Breast epithelium (tissue), 4 donors: ENCODE measurements at places on chromosomes 7 and 10. TPM values are rescaled to one million over a fixed set of nuclear protein-coding genes. Genes with fewer than 3 reads are reported as not detected.

The HOXA3 gene
- 4.6 TPM for total RNA-seq

The ZNF117 gene
- 37.4 TPM for total RNA-seq

The HOXA7 gene
- 4.6 TPM for total RNA-seq

The ZP3 gene
- 2.9 TPM for total RNA-seq

The CAV2 gene
- total RNA-seq = 63.3 TPM

The CXCL12 gene
- 164 TPM for total RNA-seq

The ACTL6B gene
- not detected for total RNA-seq

DNA sequence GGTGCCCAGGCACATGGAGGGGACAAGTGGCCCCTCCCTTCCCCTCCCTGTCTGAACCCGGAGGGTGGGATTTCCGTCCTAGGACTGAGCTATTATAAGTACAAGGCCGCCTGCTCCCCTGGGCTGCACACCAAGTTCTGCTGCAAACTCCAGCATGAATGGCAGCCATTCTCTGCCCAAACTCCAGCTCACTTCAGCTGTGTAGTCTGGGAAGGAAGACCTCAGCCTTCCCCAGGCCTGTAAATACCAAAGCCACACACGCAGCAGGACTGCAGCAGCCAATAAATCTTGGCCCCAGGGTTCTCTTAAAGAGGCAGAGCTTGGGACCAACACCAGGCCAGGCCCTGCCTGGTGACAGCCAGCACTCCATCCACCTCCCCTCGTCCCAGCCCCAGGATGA, 291.3 kb upstream of the ZMIZ1 start:
- DNase-seq = no peak

- no peak for DNase-seq
Observed at GRCh38 chr10:122162671-122163173, 108.4 kb upstream of the BTBD16 start.

DNA sequence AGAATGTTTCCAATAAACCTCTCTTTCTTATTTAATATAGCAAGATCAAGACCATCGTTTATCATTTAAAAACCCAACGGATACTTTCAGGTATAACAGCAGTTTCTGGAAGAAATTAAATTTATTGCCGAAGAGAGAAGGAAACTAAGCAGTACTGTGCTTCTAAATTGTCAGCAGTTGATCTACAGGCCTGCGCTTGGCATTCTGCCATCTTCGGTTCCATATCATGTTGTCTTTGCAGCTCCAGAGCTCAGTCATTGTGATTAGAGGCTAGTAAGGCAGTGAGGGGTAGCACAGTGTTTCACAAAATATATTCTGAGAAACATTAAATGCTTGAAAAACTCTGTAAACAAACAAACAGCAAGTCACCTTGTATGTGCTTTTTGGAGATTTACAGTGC, 301.3 kb downstream of the REEP3 start:
- DNase-seq = no peak

DNA sequence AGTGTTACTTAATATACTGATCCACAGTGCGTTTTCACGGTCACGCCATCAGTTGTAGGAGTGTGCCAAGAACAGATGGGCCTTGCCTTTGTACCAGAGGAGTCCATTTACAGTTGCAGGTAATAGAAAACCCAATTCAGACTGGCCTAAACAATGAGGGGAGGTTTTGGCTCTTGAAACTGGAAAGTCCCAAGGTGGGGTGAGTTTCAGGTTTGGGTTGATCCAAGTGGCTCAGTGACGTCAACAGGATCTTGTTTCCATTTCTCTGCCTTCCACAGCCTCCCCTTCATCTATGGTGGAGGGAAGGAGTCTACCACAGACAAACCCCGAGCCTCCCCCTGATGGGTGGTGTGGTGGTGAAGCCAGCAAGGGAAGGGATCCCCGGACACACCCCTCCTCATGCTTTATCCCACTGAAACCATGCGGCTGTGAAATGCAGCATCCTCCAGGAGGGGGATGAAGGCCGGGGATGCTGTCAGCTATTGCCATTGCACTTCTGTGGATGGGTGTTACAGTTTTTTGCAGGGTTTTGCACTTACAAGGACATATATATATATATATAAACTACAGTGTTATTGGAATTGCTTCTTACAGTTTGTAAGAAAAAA, 14.8 kb upstream of the SH2D4B start:
- DNase-seq = no peak

DNA sequence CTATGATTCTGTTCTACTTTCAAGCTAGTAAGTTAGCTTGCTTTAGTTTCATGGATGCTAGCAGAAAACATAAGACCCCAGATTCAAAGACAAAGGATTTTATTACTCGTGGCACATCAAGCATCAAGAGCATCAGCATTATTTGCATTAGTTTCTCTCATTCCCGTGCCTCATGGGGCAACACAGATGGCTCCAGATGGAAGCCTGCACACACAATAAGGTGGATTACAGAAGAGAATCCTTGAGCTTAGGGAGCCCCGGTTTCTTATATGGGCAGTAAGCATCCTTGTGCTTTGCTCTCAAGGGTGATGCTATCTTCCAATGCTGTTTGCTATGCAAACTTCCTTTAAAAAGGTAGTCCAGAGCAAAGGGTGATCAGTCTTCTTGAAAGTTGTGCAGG, 10.7 kb upstream of the CAPZA2 start:
- DNase-seq = no peak

- no peak for DNase-seq
Observed at GRCh38 chr7:5519515-5519928, 95.9 kb upstream of the TNRC18 start.

DNA sequence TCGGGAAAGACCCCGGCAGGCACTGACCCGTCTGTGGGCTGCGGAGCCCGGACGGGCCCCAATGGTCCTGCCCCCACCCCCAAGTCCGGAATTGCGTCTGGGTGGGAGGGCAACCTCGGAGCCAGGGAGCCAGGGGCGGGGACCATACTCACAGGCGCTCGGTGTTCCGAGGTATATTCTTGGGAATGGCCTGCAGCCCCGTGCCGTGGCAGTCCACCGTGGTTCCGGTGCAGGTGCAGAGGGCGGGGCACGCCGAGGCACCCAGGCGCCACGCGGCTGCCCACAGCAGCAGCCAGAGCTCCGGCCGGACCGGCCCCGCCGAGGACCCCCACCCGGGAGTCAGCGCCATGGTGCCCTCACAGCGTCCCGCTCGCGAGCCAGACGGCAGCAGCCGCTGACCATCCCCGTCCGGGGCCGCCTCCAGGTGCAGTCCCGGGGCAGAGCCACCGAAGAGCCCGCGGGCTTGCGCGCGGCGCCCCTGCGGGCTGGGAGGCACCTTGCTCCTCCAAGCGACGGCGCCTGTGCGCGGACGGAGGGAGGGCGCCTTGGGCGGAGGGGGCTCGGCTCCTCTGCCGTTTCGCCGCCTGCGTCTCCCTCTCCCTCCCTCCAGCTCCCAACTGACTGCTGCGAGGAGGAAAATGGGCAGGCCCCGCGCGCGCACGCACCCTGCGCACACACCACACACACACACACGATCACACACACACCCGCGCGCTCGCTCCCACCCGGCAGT, at the start of gene SLIT1:
SLIT1 (minus strand) TSS at position 634 of the 733 bp plus-strand sequence; CDS start at position 349, 285 bp downstream.
- DNase-seq = no peak

DNA sequence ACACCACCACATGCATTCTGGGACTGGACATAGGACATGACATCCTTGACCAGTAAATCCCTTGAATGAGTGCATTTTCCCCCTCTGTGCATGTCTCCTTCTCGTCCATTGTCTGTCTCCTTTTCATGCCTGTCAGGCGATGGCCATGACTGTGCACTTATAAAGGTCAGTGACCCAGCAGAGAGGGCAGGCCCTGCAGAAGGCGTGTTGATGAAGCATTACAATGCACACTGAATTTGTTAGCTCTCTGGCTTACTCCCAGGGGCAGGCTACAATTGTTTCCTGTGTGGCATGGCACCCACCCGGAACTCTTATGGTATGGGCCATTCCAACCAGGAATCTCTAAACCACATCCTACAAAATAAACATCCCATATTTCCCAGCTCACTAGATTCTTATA, 71.1 kb downstream of the SAMD9 start:
- DNase-seq = no peak

GRCh38 chr10:36676321-36676720, 449.1 kb upstream of the ANKRD30A start:
- DNase-seq = no peak

- no peak for DNase-seq
Observed at GRCh38 chr7:70775570-70776156, 356.3 kb upstream of the GALNT17 start.

- DNase-seq = no peak
Observed at GRCh38 chr10:49282306-49282705, 16.7 kb upstream of the C10orf71 start.

DNA sequence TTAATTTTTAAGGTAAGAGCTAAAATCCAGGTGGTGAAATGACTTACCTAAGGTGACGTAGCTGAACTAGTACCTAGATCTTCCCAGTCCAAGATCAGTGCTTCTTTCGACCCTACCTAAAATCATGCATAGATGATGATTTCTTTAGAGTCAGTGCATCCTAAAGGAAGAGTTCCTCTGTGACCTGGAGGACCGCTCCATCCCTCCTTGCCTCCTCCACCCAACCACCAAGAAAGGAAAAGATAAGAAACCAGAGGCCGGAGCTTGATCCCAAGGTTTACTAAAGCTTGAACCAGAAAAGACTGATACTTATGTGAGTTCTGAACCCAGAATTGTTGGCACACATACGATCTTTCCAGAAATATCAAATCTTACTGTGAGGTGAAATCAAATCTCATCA, 101.8 kb downstream of the CABCOCO1 start:
- no peak for DNase-seq

DNA sequence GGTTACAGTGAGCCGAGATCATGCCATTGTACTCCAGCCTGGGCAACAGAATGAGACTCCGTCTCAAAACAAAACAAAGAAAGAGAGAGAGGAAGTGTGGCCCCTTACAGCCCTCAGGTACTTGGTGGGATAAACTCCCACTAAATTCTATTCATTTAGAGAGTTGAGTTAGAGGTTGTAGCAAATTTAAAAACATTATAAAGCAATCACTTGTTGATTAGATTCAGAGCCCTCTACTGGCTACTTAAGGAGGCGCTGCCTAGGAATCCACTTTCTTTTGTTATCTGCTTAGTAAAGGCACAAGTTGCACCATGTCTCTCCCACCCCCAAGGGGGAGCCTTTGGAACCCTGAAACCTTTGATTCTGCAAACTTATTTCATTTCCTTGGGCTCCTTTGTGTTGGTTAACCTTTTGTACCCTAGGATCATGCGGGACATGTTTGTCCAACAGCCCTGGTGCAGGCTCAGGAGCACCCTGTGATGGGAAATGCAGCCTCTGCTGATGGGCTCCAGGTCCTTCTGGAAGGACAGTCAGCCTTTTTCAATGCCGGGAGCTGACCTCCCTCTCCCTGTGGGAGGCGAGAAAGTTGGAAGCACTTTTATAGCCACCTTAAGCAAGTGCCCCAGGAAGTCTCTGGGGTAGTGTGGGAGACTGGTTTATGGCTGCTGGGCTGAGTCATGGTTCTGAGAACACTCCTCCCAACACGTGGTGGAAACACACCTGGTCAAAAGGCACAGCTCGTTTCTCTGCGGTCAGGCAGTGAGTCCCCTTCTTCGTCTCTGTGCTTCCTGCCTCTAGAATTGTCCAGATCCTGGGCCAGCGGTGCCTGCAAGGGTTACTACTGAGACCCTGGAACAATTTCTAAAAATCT, 2.3 kb downstream of the HKDC1 start:
- DNase-seq = peak; percentile 53

DNA sequence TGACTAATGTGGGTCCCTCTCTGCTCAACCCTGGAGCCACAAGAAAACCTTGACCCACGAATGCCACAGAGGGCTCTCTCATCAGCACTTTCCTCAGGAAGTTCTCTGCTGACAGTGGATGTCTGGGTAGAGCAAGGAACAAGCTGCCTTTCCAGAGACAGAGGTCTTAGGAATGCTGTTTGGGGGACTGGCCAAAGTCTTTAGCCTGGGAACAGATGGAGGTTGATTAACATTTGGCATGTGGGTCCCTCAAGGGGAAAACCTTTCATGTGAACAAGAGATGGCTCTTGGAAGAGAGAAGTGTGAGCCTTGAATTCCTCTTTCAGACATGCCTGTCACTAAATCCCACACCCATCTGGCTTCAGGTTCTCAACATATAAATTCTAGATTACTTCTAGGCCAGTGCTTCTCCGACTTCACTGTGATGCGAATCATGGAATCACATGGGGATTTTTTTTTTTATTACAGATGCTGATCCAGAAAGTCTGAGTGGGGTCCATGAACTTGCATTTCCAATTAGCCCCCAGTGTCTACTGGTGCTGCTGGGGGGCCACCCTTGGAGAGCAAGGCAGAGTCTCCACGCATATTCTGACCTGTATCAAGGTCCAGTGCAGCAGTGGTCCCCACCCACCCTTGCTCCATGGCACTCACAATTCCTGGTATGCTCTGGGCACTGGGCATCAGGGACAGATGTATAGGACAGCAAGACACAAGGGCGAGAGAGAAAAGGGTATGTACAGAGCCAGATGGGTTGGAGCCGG, 360.4 kb downstream of the CXCL12 start:
- no peak for DNase-seq

GRCh38 chr10:88920986-88921593, 31.5 kb downstream of the ACTA2 start:
- no peak for DNase-seq

GRCh38 chr10:43166880-43167497, 28.7 kb downstream of the CSGALNACT2 start:
- no peak for DNase-seq
